ENCODE measurements at places on chromosomes 1 and 21. TPM values are rescaled to one million over a fixed set of nuclear protein-coding genes. Genes with fewer than 3 reads are reported as not detected.

KCNC4 gene
- 6.7 TPM for polyA plus RNA-seq

DNA sequence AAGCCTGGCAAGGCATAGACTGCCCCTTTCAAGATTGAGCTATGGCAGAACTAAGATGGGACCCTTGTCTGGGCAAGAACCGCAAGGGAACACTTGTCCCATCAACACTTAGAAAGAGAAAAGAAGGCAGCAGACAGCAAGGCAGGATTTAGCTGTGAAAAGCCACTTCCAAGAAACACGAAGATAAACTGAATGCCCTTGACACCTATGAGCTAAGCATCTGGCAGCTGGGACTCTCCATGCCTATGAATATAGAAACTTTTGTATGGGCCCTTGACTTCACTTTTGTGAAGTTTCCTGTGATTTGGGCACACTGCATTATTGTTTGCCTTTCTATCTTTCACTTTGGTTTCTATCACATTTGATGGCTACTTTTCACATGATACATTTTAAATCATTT lies 24.9 kb upstream of the CACNA1E start:
- DNase-seq: no peak

GRCh38 chr1:202576816-202577215 lies 133.4 kb downstream of the SYT2 start:
- DNase-seq: no peak

DNA sequence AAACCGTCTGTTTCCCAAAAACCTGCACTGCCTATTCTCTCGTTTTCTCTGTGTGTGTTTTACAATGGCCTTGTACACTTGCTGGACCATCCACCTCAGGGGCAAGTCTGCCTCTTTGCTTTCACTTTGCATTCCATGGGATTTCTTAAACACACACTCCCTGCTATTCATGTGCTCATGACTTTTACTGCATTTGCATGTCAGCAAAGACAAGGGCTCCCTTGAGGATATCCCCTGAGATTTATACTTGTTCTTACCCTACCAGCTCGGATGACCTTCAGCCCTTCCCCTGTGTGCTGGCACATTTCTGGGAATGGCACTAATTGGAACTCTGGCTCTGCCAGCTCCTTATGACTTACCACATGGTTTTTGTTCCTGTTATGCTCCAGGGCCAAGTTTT lies 386.9 kb downstream of the AMY1C start:
- DNase-seq: no peak

- DNase-seq: no peak
Measured at GRCh38 chr1:99331083-99331482, 66.8 kb downstream of the PLPPR4 start.
